HS-27A (cell line): ENCODE measurements at places on chromosomes 3 and 15.

- DNase-seq = no peak
These were observed at the start of gene CD200 for GRCh38 chr3:112333002-112333380. TSS of gene CD200 (plus strand) at chr3:112333156. CDS start at chr3:112333213, 57 bp downstream.

- no peak for DNase-seq
These were observed 919 bp downstream of the IDH2 start for GRCh38 chr15:90101130-90101968.

GRCh38 chr3:40254891-40255290 is 54.6 kb upstream of the EIF1B start:
- no peak for DNase-seq

DNA sequence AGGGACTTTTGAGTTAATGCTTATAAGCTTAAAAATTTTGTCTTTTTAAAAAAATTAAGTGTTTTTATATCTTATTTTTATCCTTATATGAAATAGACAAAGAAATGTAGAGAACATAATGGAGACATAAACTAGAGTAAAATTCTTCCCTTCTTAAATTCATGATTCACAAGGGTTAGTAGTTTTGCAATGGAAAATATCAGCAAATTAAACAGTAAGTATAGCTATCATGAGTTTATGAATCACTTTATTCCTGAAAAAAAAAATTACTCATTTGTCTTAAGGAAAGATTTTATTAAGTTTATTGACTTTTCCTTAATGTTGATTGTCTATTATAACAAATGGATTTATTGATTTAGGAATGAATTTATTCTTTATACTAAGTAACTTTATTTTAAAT is 4.3 kb downstream of the ATP6V1A start:
- DNase-seq = no peak

DNA sequence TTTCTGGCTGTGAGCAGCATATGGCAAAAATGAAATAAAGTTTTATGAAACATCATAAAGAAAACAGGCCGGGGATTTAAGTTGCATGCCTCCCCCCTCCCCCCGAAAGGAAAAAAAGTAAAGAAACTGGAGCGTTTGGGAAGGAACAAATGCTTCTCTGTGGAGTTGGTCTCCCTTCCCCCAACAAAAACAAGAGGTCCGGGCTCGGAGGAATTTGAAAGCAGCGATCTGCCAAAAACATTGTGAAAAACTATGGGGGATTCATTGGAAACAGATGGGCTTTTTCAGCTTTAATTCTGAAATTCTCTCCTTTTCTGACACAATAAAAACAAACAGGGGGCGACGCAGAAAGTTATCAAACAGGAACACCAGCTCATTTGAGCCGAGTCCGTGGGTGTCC is 17.0 kb downstream of the RGMA start:
- no peak for DNase-seq

- no peak for DNase-seq
These were observed 774.3 kb upstream of the NR2F2 start for GRCh38 chr15:95556225-95556624.

GRCh38 chr3:12394569-12395271 is 89.6 kb upstream of the TSEN2 start:
- no peak for DNase-seq
